Left lung (tissue), 14 donors: ENCODE measurements at places on chromosomes 5 and 9. TPM values are rescaled to one million over a fixed set of nuclear protein-coding genes. Genes with fewer than 3 reads are reported as not detected.

Gene SLC44A1
- total RNA-seq, result 73.5 TPM

Gene IRX2
- 60.6 TPM for total RNA-seq

Gene FIBCD1
- total RNA-seq, result 11.4 TPM

Gene ANGPTL2
- total RNA-seq, result 22.7 TPM

Gene C5orf46
- not detected for total RNA-seq

Gene BAAT
- 1.0 TPM for total RNA-seq

Gene C9orf153
- total RNA-seq, result 0.41 TPM

Gene CDC20B
- total RNA-seq, result not detected

Gene EXD3
- 13.7 TPM for total RNA-seq

Gene ABITRAM
- total RNA-seq, result 13.1 TPM
